ENCODE measurements at places on chromosomes 11 and 22.

DNA sequence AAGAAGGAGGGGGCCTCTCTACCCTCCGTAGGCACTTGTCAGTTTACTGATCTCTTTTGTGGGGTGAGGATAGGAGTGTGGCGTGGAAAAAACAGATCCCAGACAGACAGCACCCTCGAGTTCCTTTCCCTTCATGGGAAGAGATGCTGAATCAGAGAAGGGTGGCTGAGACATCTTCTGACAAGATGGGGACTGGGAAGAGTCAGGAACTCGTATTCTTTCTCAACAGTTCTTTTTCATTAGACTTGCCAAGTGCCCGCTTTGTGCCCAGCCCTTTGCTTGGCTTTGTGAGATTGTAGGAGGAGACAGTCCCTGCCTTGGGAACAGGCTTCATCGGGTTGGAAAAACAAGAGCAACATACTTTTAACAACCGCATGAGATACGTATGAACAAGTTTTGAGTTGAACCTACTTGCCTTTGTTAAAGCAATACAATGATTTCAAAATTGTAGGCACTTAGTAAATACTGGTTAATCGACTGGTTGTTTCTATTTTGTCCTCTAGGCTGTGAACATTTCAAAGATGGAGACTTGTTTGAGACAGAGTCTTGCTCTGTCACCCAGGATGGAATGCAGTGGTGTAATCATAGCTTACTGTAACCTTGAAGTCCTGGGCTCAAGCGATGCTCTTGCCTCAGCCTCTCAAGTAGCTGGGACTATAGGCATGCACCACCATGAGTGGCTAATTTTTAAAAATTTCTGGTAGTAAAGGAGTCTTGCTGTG lies 1.1 kb downstream of the RRM1 start:
- no peak for DNase-seq

GRCh38 chr11:133078012-133078411 lies 454.3 kb downstream of the OPCML start:
- no peak for DNase-seq

- DNase-seq: no peak
Measured at GRCh38 chr22:25637032-25637431, 72.6 kb downstream of the GRK3 start.

DNA sequence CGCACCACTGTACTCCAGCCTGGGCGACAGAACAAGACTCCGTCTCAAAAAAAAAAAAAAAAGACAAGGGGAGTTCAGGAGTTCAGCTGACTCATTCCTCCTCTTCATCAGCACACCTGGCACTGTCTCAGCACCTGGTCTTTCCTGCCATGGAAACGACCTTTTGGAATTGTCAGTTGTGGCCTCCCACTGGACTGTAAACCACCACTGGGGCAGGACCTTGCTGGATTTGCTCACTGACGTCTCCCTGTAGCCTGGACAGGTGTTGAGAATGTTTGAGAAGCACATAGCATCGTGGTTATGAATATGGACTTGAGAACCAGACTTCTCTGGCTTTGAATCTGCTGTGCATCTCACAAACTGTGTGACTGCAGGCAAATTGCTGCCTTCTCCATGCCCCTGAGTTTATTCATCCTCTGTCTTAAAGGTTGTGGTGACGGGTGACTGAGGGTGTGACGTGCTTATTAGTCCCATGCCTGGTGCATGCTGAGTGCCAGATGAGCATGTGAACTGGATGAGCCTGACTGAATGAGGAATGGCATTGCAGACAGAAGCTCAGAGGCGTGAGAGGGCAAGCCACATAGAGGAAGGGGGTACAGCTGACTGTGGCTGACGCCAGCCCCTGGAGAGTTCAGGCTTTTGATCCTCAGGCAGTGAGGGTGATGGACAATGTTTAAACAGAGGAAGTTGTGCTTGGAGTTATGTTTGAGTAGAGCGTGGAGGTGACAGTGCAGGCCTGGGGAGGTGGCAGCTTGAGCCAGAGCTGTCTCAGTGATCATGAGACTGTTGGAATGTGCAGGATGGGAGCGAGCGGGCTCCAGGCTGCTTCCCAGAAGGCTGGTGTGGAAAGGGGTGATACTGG lies 12.7 kb downstream of the TOM1 start:
- DNase-seq: no peak

- DNase-seq: peak; percentile 63
Measured at GRCh38 chr22:19730655-19731360, 7.5 kb downstream of the GP1BB start.

DNA sequence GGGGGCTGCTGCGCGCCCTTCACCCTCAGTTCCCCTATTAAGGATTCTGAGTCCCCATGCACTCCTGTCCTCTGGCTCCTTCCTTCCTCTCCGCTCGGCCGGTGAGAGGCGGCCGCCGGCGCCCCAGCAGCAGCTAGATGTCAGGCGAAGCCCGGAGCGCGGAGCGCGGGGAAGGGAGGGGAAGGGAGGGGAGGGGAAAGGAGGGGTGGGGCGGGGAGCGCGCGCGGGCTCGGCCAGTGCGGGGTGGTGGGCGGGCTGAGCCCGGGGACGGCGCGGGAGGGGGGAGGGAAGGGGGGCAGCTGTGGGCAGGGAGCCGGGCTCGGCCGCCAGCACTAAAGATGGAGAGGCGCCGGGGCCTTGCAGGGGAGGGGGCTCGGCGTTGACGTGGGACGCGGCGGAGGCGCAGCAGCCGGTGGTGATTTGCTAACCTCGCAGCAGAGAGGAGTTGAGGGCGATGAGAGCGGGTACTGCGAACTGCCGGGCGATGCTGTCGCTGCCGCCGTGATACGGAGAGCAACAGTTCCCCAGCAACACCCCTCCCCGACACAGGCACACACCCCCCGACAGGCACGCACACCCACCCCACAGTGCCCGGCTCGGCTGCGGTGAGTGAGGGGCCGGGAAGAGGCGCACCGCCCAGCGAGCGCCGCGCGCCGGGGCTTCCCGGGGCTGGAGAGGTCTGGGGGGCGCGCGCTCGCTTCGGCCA lies at the start of gene ZBTB16:
ZBTB16 (plus strand) TSS at position 434 of the 706 bp plus-strand sequence. CDS start 3,590 bp downstream, outside the sequence.
- peak; percentile 92 for DNase-seq

GRCh38 chr11:72405009-72405408 lies 29.3 kb downstream of the CLPB start:
- no peak for DNase-seq

DNA sequence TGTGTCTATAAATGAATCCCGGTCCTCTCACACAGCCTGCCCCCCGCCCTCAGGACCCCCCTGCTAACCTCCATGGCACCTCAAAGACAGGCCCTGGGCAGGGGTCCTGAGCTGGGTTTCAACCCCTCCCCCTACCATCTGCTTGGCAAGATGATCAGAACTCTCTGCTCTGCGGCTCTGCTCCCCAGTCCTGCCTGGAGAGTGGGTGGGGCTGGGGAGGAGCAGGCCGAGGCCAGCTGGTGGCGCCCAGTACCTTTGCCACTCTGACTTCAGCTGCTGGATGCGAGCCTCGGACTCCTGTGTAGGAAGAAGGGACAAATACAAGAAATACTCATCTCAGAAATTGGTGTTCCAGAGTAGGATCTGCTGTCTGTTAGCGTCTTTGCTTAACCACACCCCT lies 15.0 kb downstream of the SUN2 start:
- DNase-seq: no peak

DNA sequence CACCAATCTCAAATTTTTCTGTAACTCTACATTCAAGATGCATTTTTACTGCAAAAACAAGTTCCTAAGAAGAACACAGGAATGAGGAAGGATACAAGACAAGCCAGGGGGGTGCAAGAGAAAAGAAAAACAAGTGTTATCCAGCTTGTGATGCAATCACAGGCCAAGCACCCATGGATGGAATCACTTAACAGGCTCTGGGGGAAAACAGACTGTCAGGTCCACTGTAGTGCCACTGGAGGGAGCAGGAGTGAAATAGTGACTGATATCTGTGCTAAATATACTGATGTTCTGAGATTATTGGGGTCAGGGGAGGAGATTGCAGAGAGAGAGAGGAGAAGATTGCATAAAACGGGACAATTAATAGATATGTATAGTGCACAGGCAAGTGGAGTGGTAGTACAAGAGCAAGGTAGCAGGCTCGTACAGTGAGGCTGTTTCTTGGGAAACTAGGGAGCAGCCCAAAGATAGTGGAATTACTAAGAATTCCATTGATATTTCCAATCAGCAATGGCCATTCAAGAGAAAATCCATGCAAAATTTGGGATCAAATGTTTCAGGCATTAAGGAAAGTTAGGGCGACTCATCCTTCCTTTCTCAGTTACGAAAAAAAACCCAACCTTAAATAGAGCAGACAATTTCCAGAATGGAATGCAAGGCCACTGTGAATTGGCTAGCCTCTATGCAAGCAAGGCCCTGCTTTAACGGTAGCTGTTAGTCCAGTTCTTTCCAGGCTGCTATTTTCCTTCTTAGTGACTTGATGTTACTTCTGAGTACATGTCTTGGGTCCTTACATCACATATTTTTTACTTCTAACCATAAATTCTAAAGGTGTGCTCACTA lies 52.2 kb upstream of the CEP126 start:
- DNase-seq: no peak

- DNase-seq: no peak
Measured at GRCh38 chr22:44801476-44801875, 49.1 kb downstream of the ARHGAP8 start.

DNA sequence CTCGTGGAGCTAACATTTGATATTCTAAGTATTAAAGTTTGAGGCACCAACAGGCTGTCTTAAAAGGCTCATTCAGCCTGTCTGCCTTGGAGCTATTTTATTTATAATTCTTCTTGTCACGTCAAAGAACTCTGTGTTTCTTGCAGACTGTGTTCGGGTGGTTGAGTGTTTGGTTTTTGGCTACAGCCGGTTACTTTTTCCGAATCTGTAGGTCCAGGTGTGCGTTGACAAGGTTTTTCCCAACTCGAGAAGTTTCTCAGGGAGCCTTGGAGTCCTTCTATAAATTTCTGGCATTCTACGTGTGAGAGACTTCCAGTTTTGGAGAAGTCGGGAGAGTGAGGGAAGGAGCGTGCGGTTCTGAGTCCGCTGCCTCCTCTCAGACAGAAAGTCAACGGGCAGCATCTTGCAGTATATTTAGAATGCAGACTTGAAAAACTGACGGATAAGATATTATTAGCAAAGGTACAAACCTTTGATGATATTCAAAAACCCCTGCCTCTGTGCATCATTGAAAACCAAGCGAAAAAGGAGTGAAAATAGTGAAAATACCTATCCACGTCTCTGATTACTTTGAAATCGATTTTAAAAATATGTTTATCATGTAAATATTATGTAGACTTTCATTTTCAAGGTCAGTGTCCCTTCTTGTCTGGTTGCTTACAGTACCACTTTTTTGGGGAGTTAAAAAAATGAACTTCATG lies 85.2 kb upstream of the PPARA start:
- DNase-seq: peak; percentile 29

DNA sequence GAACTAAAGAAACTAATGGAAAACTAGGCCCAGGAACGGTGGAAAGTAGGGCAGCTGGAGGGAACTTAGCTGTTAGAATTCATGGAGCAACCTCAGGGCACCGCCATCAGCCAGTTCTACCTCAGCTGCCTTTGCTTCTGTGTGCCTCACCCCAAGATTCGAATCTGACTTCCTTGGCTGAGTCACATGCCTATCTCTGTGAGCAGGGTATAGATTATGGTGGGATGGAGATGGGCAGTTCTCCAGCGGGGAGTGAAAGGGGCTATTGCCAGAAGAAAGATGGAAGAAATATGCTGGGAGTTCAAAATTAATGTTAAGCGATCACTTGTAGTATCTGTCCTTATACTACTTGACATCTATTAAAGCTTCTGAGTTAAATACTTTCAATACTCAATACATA lies 18.9 kb upstream of the VWA5A start:
- no peak for DNase-seq

DNA sequence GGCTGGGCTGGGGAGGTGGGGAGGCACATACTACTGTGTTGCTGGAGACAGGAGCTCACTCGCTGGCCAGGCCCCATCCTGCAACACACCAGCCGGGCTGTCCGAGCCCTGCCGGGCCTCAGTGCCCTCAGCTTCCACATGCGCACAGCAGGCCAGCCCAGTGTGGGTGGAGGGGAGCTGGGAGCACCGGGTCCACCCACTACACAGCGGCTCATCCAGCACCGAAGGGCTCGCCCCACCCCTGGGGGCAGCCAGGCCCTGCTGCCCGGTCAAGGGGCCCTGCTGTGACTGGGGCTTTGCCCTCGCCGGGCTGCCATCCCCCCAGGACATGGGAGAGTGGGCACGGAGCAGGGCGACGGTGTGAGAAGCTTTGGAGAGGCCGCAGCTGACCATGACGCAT lies 9.3 kb downstream of the TTLL8 start:
- no peak for DNase-seq

DNA sequence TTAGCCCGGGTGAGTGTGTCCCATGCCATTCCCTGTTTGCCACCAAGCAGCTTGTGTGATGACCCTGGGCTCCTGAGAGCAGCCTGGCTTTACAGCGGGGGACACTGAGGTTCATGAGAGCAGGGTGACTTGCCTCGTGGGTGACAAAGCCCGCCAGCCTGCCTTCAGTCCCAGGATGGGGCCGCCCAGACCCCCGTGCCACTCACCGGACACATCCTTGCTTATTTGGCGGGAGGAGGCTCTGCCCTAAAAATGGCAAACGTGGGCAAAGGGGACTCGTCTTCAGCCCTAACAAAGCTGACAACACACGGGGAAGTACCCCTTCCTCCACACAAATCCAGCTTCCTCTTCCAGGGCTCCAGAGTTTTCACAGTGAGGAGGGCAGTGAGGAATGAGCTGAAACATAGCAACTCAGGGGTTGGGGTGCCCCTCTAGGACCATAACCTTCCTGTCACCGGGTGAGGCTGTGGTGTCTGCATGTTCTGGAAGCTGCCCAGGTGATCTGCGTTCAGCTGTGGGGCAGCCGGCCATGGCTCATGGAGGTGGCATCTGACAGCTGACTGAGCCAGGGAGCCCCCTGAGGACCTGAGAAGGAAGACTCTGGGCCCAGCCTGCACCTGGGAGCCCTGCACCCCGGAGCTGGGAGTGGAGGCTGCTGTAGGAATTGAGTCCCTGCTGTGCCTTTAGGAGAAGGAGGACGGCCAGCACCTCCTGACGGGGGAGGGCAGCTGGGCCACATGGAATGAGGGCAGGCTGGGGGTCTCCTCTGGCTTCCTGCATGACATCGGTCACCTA lies 16.7 kb downstream of the RIBC2 start:
- DNase-seq: no peak
